ENCODE measurements at places on chromosomes 4 and X. TPM values are rescaled to one million over a fixed set of nuclear protein-coding genes. Genes with fewer than 3 reads are reported as not detected.

GLOD5 gene
- total RNA-seq = not detected

GPM6B gene
- not detected for total RNA-seq

POU3F4 gene
- not detected for total RNA-seq

NLRP2B gene
- total RNA-seq = not detected

PASD1 gene
- total RNA-seq = not detected

CFAP47 gene
- not detected for total RNA-seq

TLR10 gene
- 0.27 TPM for total RNA-seq

ZCCHC18 gene
- 0.18 TPM for total RNA-seq

ZCCHC4 gene
- total RNA-seq = 15.3 TPM

HTR2C gene
- not detected for total RNA-seq

PITX2 gene
- not detected for total RNA-seq

MFAP3L gene
- 2.1 TPM for total RNA-seq

PRICKLE3 gene
- total RNA-seq = 27.3 TPM

GAR1 gene
- total RNA-seq = 30.7 TPM

ADAMTS3 gene
- not detected for total RNA-seq

COX7B2 gene
- not detected for total RNA-seq

NKX6-1 gene
- not detected for total RNA-seq

GAGE1 gene
- total RNA-seq = not detected

PWWP3B gene
- not detected for total RNA-seq

PLA2G12A gene
- 28.1 TPM for total RNA-seq

RAB41 gene
- total RNA-seq = not detected

ADGRG4 gene
- total RNA-seq = not detected

MXD4 gene
- total RNA-seq = 10.6 TPM

OPRPN gene
- total RNA-seq = not detected

HSD17B13 gene
- 0.11 TPM for total RNA-seq

NPY1R gene
- total RNA-seq = not detected

PROM1 gene
- 0.06 TPM for total RNA-seq

F9 gene
- not detected for total RNA-seq

NEIL3 gene
- 25.5 TPM for total RNA-seq

MAGEA2 gene
- total RNA-seq = not detected

KCND1 gene
- total RNA-seq = 4.9 TPM

SLC6A14 gene
- not detected for total RNA-seq

RBMXL3 gene
- not detected for total RNA-seq

MID2 gene
- total RNA-seq = 8.4 TPM

SH3D19 gene
- total RNA-seq = not detected

CACNA1F gene
- total RNA-seq = 2.6 TPM

HSFX4 gene
- not detected for total RNA-seq

SYNPO2 gene
- total RNA-seq = 0.27 TPM

SORCS2 gene
- 0.25 TPM for total RNA-seq

CENPVL2 gene
- total RNA-seq = not detected

AGA gene
- total RNA-seq = 11.6 TPM

CYLC1 gene
- total RNA-seq = not detected

ZNF711 gene
- total RNA-seq = 0.14 TPM

MAGEA1 gene
- not detected for total RNA-seq

AWAT1 gene
- 0.27 TPM for total RNA-seq

FTHL17 gene
- not detected for total RNA-seq

SLC2A9 gene
- 1.2 TPM for total RNA-seq

RASL11B gene
- 0.84 TPM for total RNA-seq

USP17L26 gene
- total RNA-seq = not detected

AMOT gene
- total RNA-seq = 2.3 TPM
